ENCODE measurements at places on chromosomes 4 and X.

- DNase-seq = no peak
These were observed 21.9 kb downstream of the INTS12 start for GRCh38 chr4:105686571-105686970.

DNA sequence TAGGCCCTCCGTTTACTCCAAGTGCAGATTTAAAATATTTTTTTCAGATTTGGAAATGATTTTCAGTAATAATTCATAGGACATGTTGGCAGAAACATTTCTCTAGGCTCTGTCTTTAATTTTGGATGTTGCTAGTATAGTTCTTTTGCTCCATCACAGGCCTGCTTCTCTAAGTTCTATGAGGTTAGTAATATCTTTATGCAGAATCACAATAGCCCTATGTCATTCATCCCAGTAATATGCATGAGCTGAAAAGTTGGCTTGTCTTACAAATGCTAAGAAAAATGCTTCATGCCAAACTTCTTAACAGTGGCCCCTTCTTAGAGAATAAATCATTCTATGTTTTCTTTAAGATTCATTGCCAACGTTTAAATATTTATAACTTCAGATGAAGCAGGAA lies 148.3 kb upstream of the TLL1 start:
- DNase-seq = no peak

DNA sequence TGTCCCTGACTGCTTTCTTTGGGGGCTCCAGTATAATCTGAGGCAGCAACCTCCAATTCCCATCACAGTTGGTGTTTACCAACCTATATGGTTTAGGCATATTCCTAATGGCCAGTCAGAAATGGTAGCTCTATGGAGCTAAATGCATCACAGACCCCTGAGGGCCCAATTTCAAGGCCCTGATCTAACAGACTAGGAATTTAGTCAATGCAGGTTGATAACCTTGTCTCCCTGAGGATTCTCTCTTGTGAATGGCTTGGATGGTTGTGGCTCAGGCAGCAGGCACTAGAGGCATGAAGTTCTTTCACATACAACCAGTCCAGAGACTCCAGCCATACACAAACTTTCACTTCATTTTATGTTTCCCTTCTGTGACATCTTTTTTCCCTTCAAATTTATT lies 59.4 kb downstream of the TMPRSS11F start:
- no peak for DNase-seq

DNA sequence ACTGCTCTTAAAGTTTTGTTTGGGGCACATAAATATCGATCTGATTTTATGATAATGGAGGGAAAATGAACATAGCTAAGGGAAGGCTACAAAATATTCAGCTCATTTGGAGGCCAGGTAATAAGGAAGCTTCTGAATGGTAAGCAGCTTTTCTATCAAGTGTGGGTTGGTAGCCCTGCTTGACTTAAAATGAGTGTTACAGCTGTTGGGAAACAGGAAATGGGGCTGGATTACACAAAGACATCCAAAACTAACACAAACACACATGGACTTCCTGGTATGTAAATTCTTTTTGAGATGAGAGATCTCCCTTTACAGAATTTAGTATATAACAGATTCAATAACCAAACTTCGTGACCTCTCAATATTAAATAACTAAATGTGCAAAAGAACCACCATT lies 58.0 kb downstream of the FGF16 start:
- DNase-seq = peak; percentile 60

- no peak for DNase-seq
These were observed 34.9 kb downstream of the TBC1D14 start for GRCh38 chr4:6944301-6945051.

GRCh38 chrX:122188751-122189150 lies 995.3 kb upstream of the GRIA3 start:
- no peak for DNase-seq

DNA sequence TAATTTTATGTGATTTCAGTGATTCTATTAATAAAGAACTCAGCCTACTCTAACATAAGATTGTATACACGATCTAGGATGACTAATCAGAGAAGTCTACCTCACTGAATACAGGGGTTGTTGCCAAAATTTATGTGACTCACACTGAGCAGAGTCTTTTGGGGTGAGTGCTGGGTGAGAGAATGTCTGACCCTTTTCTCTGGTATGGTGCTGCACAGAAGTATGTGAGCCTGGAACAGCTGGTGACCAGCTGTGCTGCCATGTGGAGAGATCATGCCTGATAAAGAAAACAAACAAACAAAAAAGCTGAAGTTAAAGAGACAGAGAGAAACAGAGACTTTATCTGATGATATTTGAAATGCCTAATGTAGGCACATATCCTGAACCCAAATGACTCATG lies 618.1 kb upstream of the GRIA3 start:
- peak; percentile 92 for DNase-seq

GRCh38 chr4:140944199-140944515 lies 188.0 kb upstream of the TBC1D9 start:
- DNase-seq = peak; percentile 95
